ENCODE measurements at places on chromosomes 2 and 18.

GRCh38 chr18:50973367-50974126, 5.7 kb downstream of the ELAC1 start:
- DNase-seq, result no peak

- no peak for DNase-seq
Observed at GRCh38 chr2:224893848-224894247, 148.4 kb downstream of the DOCK10 start.

GRCh38 chr2:8860239-8860638, 22.8 kb upstream of the KIDINS220 start:
- DNase-seq, result no peak

DNA sequence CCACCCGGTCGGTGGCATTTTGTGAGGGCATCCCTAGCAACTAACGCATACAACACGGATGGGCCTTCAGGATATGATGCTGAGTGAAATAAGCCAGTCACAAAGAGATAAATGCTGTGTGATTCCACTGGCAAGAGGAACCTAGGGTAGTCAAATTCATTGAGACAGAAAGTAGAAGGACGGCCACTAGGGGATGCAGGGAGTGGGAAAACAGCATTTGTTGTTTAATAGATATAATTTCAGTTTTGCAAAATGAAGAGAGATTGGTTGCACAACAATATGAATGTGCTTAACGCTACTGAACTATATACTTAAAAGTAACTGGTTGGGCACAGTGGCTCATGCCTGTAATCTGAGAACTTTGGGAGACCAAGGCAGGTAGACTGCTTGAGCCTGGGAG, 112.9 kb downstream of the AFF3 start:
- DNase-seq, result no peak

DNA sequence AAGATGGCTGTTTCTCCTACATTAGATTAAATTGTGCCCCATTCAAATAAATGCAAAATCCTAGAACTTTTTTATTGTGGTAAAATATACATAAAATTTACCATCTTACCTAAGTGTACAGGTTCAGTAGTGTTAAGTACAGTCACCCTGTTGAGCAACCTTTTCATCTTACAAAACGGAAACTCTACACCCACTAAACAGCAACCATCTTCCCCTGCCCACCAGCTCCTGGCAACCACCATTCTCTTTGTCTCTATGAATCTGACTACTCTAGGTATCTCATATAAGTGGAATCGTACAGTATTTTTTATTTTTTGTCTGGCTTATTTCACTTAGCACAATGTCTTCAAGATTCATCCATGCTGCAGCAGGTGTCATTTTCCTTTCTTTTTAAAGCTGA, 53.0 kb downstream of the ASXL2 start:
- no peak for DNase-seq

DNA sequence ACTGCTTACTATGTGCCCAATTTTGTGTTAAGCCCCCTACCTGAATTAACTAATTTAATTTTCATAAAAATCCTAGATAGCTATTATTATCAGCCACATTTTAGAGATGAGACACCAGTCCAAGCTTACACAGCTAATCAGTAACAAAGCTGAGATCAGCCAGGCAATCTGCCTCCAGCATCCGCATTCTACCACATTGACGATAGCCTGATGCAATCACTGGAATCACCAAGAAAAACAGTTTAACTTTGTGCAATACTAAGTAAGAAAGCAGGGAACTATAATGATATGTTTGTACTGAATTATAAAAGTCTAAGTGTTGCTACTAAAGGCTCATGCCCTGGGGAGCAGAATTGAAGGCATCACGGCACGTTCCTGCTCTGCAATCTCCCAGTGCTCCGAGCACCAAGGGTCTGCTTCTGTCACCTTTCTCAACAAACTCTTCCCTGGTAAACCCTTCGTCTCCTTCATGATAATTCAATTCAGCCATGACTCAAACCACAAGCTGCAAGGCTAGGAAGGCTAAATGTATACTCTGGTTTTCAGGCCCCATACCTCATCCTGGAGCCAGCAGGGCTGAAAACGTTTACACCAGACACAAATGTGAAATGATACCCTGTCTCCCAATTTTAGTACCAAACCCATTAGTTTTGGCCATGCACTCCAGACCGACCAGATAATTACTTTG, 19.4 kb downstream of the KANSL3 start:
- no peak for DNase-seq

DNA sequence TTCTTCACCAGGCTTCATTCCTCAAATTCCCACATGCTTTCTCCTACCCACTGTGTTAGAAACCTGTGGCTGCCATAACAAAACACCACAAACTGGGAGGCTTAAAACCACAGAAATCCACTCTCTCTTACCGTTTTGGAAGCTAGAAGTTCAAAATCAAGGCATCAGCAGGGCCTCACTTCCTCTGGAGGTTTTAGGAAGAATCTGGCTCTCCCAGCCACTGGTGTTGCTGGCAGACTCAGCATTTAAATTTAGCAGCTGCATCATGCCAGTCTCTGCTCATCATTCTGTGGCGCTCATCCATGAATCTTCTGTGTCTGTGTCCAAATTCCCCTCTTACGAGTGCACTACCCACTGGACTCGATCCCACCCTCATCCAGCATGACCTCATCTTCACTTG, 248.5 kb downstream of the ZNF516 start:
- DNase-seq, result no peak

DNA sequence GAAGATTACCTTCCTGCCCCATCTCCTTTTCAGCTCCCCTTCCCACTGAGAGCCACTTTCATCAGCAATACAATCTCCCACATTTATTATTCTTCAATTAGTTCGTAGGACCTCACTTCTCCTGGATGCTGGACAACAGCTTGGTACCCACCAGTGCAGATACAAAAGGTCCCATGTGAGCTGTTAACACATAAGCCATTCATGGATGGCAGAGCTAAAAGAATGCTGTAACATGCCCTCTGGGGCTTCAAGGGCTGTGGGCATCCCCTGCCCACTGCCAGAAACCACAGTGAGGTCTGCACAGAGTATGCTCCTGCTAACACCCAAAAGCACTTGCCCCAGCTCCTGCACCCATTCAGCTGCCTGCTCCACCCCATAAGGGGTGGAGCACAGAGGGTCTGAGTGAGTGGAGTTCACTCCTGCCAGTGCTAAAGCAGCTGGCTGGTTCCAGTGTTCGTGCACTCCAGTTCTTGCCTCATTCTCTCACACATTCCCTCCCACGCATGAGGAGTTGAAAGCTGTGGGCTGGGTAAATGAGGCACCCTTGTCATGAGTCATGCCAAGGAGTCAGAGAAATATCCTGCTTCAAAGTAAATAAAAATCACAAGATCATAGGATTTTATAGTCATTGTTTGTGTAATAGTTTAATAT, 305.9 kb upstream of the TMEFF2 start:
- no peak for DNase-seq

DNA sequence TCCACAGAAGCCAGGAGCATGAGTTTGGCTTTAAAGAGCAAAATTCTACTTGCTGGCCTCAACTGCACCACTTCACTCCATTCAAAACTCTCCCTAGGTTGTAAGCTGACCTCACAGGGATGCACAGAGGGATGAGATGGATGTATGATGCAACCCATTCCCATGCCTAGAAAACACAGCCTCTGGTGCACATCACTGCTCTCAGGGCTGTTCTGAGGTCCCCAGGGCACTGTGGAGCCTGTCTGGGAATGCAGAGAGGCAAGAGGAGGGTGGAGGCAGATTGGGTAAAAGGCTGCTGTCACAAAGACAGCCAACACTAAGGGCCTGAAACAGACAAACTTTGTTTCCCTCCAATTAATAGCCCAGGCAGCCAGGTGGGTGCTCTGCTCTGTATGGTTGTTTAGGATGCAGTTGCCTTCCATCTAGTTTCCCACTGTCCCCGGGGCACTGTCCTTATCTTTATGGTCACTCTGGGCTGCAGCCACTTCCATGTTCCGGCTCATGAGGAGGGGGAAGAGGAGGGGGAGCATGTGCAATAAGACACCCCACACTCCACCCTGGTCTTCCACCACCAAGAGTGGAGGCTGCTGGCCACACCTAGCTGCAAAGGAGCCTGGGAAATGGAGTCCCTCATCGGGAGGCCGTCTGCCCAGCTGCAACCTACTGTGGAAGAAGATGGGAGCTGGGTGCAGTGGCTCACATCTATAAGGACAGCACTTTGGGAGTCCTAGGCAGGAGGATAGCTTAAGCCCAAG, 7.0 kb downstream of the GPR45 start:
- DNase-seq, result no peak

GRCh38 chr18:907115-907884, 2.6 kb downstream of the ADCYAP1 start:
- DNase-seq, result no peak

DNA sequence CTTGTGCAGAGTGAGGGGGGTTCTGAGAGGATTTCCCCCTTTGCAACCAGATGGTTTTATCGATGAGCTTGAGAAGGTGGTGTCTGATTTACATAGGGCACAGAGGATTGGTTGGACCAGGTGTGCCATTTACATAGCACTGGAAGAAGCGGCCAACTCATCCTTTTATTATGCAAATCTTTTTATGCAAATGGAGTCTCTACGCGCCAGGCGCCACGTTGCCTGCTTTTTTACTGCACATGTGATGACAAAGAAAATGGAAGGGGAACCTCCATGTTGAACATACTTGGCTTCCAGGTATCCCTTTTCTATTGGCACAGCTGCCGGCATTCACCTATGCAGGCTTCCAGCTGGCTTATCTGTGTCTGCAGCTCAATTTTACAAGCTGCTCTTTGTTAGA, 18.4 kb upstream of the TXNL4A start:
- DNase-seq, result no peak

DNA sequence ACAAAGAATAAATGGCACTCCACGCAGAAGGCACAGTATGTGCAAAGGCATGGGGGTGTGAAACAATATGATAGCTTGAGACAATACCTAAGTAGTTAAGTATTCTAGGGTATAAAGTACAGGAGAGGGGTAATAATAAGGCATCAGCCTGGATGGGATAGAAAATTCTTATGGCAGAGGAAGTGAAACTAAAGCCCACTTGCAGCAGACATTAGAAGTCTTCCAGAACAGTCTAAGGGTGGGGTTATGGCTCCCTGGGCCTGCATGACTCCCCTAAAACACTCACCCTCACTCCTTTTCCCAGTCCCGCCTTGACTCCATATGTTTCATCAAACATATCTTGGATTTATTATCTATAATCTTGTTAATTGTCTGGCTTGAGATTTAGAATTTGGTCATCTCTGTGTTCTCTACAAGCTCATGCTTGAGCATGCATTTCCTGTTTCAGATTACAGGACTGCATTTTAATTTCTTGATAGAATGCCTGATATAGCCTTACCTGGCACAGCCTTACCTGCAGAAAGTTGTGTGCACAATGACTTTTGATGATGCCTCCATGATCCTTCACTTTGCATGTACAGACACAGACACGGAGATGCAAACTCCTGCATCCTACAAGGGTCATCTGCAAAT, 28.5 kb upstream of the TMBIM1 start:
- DNase-seq, result no peak

DNA sequence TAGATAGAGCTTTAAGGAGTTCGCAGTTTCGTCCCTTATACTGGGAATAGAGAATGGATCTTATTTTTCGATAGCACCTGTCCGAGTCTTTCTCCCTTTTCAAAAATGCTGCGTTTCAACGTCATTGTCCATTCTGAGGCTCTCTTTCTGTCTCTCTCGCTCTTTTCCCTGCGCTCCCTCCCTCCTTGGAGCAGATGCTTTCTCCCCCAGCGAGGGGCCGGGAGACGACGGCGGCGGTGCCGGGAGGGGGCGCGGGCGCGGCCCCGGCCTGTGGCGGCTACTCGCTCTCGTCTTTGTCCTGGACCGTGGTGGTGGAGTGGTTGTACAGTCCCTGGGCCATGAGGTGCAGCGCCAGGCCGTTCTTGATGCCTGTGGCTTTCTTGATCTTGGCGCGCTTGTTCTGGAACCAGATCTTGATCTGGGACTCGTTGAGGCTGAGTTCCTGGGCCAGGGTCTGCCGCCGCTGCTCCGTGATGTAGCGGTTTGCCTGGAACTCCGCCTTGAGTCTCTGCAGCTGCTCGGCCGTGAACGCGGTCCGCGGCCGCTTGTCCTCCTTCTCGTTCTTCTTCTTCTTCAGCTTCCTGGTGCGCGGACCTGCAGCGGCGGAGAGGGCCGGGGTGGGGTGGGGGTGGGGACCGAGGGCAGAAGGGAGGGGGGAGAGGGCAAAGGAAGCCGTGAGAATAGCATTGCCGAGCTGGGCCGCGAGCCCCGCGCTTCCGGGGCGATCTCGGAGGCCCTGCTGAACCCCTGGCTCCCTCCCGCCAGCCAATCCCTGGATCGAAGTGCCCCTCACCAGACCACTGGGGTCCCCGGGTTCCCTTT, 4.6 kb downstream of the EN1 start:
- DNase-seq, result no peak
